ENCODE measurements at places on chromosomes 2 and 18.

DNA sequence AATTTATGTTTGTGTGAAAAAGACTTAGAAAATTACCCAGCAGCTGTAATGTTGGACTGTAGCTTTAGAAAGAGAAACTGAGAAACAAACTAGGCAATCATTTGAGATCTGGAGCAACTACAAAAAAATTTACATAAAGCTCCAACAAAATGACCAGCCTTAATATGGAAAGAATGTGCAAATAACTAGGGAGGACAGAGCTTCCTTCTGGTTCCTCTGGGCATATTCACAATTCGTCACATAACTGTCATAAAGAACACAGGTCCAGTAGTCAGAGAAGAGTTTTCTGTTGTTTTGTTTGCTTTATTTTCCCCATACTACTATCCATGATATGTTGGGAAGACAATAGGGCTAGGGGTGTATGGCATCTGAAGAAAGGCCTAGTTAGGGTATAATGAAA lies 416.8 kb upstream of the DSEL start:
- DNase-seq = no peak

GRCh38 chr2:130288467-130289403 lies 54.0 kb upstream of the IMP4 start:
- no peak for DNase-seq

- DNase-seq = no peak
Measured at GRCh38 chr18:23966909-23967308, 47.6 kb upstream of the TTC39C start.

DNA sequence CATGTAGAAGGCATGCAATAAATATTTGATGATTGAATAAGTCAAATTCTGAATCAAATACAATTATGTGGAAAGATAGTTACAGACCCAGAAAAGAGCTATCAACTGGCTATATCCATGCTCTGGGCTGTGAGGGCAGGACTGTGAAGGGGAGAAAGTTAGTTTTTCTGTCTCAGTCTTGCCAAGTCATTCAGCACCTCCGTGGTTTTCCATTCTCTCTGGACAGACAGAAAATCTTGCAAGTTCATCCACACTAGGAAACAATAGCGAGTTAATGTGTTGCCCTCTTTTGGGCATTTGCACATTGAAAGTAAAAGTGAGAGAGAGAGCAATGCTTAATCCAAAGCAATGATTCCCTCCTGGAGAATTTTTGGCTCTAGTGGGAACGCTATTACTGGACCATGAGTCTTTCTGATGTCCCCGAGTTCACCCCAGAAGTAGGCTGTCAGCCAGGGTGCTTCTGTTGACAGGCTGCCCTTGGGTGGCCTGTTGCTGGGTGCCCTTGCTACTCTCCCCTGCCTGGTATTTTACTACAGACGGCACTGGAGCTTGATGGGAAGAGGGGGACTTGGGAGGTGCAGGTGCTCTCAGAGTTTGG lies 238.3 kb downstream of the LOXHD1 start:
- no peak for DNase-seq

- no peak for DNase-seq
Measured at GRCh38 chr2:134892282-134893035, 26.2 kb upstream of the CCNT2 start.

DNA sequence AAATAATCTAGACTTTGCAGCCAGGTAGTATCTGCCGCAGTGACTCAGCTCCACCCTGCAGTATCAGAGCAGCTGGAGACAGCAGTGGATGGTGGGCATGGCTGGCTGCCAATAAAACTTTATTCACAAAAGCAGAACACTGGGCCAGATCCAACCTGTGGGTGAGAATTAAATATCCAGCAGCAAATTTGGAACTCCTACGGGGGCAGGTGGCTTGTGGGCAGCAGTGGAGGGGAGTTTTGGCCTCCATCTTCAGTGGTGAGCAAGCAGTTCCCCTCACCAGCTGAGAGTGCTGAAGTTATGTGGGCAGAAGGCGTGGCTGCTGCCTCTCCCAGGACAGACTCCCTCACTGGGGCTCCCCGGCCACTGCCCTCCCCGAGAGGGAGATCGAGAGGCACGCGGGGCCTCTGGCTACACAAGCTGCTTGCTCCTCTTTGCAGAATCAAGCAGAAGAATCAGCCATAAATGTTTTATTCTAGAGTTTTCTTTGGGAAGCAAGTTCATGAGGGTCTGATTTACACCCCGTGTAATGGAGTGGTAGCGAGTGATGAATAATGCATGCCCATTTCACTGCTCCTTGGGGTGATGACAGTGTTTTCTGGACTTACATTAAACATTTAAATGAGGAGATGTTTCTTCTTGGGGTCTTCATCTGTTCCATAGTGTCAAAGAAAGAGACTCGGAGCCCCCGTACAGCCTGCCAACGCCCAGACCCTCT lies 204.3 kb downstream of the SEPTIN10 start:
- no peak for DNase-seq

- DNase-seq = no peak
Measured at GRCh38 chr2:156077041-156077742, 255.3 kb downstream of the NR4A2 start.

DNA sequence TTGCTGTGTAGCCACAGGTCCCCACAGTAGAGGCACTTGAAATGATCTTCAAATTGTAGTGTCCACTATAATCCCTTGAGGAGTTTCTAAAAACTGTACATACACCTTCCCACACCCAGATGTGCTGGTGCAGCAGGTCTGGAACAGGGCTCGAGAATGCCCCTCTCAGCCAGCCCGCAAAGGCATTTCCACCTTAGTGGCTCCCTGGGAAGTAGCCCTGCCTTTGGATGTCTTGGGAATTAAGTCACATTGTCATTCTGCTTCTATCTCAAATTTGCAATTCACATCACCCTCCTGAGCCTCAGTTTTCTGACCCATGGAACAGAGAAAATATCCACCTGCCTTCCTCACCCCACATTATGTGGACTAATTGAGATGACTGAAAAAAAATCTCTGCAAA lies 44.3 kb upstream of the TCF7L1 start:
- DNase-seq = no peak

DNA sequence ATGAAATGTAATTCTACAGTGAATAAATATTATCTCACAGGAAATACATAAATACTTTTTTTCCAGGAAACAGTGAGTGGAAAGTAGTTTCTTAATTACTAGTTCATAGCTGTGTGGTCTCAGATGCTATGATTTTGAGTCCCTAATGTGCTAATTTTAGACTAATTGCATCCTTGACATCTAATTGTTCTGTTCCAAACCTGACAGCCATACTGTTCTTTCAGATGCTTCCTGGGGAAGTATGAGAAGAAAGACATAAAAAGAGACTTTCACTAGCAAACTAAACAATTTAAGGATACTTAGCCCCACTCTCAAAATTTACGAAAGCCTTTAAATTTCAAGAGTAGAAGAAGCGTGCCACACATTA lies 350.9 kb upstream of the CDH20 start:
- no peak for DNase-seq

- DNase-seq = no peak
Measured at GRCh38 chr2:96520231-96520630, 15.1 kb upstream of the NEURL3 start.

DNA sequence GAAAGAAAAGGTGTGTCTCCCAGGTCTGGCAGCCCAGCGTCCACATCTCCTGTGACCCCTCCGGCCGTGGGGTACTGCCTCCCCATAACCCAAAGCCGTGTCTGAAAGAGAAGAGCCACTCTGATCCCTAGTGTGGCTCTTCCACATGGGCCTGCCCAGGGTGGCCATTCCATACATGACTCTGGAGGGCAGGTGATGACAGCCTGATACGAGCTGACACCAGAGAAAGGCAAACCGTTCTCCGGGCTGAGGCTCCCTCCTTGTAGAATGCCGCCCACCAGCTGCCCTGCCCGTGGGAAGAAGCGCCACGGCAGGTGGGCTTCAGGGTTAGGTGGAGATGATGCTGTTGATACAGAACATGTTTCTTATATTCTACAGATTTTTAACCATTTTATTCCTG lies 451.6 kb upstream of the SALL3 start:
- no peak for DNase-seq

DNA sequence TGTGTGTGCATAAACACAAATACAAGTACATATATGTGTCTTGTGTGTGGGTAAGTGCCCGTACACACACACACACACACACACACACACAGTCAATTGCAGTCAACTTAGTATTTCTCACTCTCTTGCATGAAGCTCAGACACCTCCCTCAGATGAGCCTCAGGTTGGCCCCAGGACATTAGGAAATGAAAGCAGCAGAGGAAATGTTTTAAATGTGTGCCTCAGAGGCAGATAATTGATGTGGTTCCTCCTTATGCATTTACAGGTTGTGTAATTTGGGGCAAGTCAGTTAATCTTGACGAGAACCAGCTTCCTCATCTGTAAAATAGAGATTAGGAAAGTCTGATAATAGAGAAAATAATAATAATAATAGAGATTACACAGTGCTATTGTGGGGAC lies 814.0 kb upstream of the ID2 start:
- DNase-seq = no peak

DNA sequence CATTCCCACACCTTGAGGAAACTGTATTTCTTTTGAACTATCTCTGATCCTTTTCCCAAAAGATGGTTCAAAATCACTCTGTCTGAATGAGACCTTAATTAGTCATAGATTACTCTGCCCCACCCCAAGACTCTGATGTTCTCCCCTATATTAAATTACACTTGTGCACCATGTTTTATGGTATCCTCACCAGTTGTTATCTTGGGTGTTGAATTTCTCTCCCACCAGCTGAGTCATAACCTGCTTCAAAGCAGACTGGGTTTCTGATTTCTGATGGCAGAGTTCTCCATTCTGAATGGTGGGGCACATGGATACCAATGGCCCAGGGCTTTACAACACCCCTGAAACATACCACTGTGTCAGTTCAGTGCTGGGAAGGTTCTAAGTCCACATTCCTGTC lies 15.0 kb downstream of the CDH20 start:
- DNase-seq = no peak

DNA sequence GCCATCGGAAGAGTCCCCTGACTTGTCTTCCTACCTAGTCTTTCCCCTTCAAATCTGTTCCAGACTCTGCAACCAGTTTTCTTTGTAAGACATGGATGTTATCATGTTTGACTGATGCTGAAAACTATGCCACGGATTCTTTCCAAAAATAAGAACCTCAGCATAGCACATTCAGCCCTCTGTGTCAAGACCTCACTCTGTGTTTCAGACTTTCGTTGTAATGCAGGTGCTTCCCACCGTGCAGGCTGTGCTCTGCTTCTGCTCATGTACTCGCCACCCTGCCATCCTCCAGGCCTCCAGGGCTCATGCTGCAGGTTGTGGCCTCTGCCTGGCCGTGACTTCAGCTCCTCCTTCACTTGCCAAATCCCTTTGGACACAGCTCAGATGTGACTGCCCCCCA lies 347.0 kb upstream of the RAB12 start:
- no peak for DNase-seq

GRCh38 chr2:239093952-239094351 lies 246.1 kb downstream of the TWIST2 start:
- no peak for DNase-seq

- no peak for DNase-seq
Measured at GRCh38 chr2:98333922-98334321, 12.3 kb upstream of the CNGA3 start.

DNA sequence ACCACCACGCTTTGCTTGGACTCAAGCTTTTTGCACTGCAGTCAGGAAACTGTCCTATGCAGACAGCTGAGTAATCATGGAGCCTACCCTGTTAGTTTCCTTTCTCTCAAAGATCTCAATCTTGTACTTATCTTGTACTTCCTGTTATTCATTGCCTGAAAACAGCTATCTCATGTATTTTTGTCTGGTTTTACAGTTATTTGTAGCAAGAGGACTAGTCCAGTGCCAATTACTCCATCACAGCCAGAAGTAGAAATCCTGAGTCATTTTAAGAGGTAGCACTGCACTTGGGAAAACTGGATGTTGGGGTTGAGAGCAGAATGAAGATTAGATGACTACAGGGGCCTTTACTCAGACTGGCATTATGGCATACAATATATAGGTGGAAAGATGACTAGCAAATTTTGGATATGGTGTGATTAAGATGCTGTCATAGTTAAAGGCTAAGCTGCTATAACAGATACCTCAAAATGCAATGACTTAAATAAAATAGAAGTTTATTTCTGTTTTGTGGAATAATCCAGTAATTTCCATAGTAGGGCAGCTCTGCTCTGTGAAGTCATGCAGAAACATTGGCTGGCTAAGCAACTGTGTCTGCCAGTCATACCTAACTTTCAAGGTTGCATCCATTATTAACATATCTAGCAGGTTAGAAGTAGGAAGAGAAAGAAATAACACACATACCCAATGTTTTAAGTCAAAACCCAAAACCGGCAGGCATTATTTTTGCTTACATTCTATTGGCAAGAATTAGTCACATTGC lies 21.1 kb upstream of the CHMP3 start:
- no peak for DNase-seq

- DNase-seq = peak; percentile 27
Measured at GRCh38 chr18:6917072-6917471, 187.6 kb downstream of the ARHGAP28 start.

DNA sequence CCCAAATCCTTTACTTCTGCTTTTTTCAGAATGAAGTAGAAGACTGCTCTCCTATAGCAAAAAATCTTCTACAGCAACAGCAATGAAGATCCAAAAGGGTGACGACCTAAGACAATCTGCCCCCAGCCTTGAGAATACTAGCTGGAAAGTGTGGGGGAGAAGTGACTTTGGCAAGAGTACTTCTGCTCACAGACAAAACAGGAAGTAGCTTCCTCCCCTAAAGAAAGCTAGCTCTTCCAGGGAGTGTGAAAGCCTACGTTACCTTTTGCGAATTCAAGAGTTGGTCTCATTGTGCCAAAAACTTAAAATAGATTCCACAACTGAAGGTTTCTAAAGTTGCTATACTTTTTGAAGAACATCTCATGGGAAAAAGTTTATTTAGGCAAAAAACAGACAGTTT lies 1069.2 kb upstream of the CHAC2 start:
- no peak for DNase-seq

Data from epithelial cell of prostate (primary cell).